Mesothelial cell of epicardium (in vitro differentiated cells): ENCODE measurements at places on chromosomes 5 and 9. TPM values are rescaled to one million over a fixed set of nuclear protein-coding genes. Genes with fewer than 3 reads are reported as not detected.

Gene GFI1B
- total RNA-seq = not detected in 3 replicates

Gene RBM22
- total RNA-seq = 64.3 to 66.8 TPM (median 66.7 TPM) in 3 replicates

Gene ORM1
- total RNA-seq = not detected in 3 replicates

Gene ATP10B
- 0.09 to 0.14 TPM in 2 of 3 replicates, not detected in the other for total RNA-seq

Gene IFNA21
- total RNA-seq = not detected in 3 replicates

Gene PPP2R2B
- 18.2 to 20.2 TPM (median 19.7 TPM) in 3 replicates for total RNA-seq

Gene SPATA9
- 0.74 to 1.3 TPM (median 0.95 TPM) in 3 replicates for total RNA-seq

Gene SNCAIP
- 102 to 113 TPM (median 109 TPM) in 3 replicates for total RNA-seq

Gene ABHD17B
- total RNA-seq = 27.0 to 30.3 TPM (median 27.8 TPM) in 3 replicates

Gene TMEM252
- not detected in 3 replicates for total RNA-seq

Gene SLC12A2
- 24.0 to 27.0 TPM (median 24.6 TPM) in 3 replicates for total RNA-seq

Gene DNM1
- 86.8 to 98.6 TPM (median 89.2 TPM) in 3 replicates for total RNA-seq

Gene FRMPD1
- total RNA-seq = 0.45 to 0.78 TPM (median 0.50 TPM) in 3 replicates

Gene IFNE
- total RNA-seq = 1.6 to 2.0 TPM (median 1.7 TPM) in 3 replicates

Gene GPR151
- not detected in 3 replicates for total RNA-seq

Gene SLC4A9
- total RNA-seq = 1.8 to 2.5 TPM (median 2.2 TPM) in 3 replicates

Gene NUTM2G
- 0.16 to 0.20 TPM in 2 of 3 replicates, not detected in the other for total RNA-seq

Gene PCDHGA5
- 0.51 to 0.66 TPM (median 0.52 TPM) in 3 replicates for total RNA-seq

Gene NIPSNAP3A
- total RNA-seq = 25.1 to 26.2 TPM (median 25.6 TPM) in 3 replicates

Gene FAM78A
- 0.54 to 0.80 TPM (median 0.64 TPM) in 3 replicates for total RNA-seq

Gene GARIN3
- not detected in 3 replicates for total RNA-seq

Gene SQSTM1
- 145 to 149 TPM (median 146 TPM) in 3 replicates for total RNA-seq

Gene ORM2
- total RNA-seq = not detected in 3 replicates

Gene ISL1
- total RNA-seq = 12.0 to 14.7 TPM (median 13.7 TPM) in 3 replicates

Gene CDHR2
- 0.45 to 1.1 TPM (median 0.50 TPM) in 3 replicates for total RNA-seq

Gene AGXT2
- total RNA-seq = not detected in 3 replicates

Gene SEMA4D
- total RNA-seq = 41.8 to 44.7 TPM (median 42.7 TPM) in 3 replicates

Gene CDH6
- total RNA-seq = 0.18 to 0.54 TPM (median 0.47 TPM) in 3 replicates

Gene TMEM171
- 0.18 TPM in 2 of 3 replicates, not detected in the other for total RNA-seq
